Fibroblast of skin of back (primary cell): ENCODE measurements at places on chromosomes 3 and 15.
A peak's percentile ranks its signal among the peaks of the same experiment; 100 is the strongest.

DNA sequence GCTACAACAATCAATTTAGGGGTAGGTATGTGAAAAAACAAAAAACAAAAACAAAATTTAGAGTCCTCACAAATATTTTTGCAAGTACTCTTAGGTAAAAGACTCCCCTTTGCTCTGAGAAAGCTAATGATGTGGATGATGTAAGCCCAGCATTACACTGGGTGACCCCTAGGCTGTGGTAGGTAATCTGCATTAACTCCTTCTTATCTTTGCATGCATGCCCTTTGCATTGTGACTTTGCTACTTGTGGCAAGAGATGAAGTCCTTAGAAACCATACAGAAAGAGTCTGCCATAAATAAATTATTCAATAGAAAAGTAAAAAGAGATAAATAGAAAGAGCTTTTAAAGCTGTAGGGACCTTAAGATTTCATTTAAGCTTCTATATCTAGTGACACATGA, 159.7 kb upstream of the MBNL1 start:
- DNase-seq: no peak

DNA sequence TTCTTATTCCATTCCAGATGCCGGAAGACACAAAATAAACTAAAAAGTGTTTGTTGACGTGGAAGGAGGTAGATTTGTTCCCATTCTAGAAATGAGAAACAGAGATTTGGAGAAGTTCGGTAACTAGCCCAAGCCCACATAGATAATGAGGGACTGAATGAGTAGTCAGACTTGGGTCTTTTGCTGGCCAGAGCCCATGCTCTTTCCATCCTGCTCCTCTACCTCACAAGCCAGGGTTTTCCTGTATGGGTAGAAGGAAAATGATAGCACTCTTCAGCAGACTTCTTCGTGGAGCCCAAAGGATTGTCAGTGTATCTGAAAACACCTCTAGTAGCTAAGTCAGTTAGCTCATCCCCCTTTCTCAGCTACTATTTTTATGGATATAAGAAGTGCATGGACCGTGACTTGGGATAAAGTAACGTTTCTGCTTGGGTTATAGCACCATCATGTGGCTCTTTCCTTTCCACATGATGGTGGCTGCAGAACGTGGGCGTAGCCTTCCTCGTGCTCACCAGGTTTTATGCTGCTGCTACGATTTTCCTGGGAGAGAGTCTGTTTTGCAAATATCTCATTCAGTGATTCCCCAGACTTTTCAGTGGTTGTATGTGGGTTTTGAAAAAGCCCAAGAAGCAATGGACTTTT, 84.6 kb downstream of the DGKG start:
- peak; percentile 61 for DNase-seq

DNA sequence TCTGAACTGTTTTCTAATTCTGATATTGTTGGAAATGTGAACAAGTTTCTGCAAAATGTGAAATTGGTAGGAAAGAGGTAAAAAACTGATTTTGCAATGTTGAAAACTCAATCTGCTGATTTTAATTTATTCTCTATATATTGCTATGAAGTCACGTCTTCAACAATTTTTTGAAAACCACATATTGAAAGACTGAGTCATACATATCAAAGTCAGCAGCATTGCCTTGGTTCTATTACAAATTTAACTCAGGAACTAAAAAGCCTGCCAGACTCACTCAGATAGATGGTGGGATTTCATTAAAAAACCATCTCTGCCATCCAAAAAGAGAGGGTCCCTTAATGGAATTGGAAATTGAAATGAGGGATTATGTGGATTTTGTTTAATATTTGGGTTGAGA, 351.4 kb downstream of the CNTN3 start:
- DNase-seq: peak; percentile 49

- no peak for DNase-seq
Observed at GRCh38 chr15:98728082-98728810, 79.9 kb downstream of the IGF1R start.

DNA sequence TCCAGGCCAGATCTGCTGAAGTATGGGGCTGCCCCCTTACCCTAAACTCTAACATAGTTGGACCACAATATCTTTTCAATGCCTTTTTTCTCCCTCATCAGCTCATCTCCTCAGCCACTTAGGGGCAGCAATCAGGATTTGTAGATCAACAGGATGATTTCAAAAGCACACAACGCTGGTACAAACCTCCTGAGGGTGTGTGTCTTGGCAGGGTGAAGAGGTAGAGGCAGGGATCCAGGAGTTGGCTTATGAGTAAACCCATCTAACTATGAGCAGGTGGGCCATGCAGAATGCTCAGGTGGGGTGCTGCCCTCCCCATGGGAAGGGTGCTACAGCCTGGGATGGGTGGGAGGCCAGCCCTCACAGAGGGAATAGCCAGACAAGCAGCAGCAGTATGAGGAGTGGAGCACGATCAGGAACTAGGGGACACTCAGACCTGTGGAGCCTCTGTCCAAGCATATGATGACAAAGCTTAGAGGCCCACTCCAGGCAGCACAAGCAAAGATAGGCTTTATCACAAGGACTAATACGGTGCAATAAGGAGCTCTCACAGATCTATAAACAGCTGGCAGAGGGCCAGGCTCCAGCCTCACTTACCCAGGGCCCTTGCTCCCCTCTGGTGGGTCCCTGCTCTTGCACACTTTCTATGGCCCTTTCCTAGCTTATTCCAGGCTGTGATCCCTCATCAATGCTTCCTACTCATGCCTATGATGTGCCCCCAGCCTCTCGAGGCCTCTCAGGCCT, 32.2 kb downstream of the IL20RB start:
- no peak for DNase-seq

- peak; percentile 50 for DNase-seq
Observed at GRCh38 chr15:66834881-66835878, 133.1 kb downstream of the SMAD6 start.

DNA sequence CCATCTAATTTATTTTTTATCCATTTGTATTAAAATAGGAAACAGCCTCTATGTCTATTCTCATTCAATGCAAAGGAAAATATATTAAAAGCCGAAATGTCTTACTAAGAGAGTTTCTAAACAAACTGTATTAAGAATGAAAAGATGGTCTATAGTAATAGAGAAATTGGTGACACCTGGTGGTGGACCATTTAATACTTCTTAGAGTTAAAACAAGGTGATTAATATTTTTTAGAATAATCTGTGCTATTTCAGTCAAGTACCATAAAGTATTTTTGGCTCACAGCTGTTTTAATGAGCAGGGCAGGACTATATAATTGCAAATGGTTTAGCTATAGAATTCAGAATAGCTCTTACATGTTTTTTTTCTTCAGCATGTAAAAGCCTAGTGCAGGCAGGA, 55.7 kb downstream of the SYNPR start:
- no peak for DNase-seq

GRCh38 chr3:137205394-137206045, 247.7 kb downstream of the IL20RB start:
- peak; percentile 6 for DNase-seq

GRCh38 chr15:74901612-74902063, 5.0 kb downstream of the FAM219B start:
- DNase-seq: peak; percentile 49

GRCh38 chr15:96171853-96172296, 158.6 kb upstream of the NR2F2 start:
- no peak for DNase-seq

GRCh38 chr3:9727041-9727595, 4.4 kb upstream of the BRPF1 start:
- DNase-seq: no peak

- DNase-seq: no peak
Observed at GRCh38 chr3:3665961-3666640, 133.1 kb upstream of the LRRN1 start.

DNA sequence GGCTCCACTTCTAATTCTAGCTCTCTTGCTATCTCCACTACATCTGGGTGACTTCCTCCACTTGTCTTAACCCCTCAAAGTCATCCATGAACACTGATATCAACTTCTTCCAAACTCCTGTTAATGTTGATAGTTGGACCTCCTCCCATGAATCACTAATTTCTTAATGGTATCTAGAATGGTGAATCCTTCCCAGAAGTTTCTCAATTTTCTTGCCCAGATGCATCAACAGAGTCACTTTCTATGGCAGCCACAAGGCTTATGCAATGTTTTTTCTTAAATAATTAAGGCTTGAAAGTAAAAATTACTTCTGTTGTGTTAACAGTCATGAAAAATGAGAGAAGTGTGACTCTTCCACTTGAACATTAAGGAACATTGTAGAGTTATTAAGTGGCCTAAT, 164.3 kb downstream of the PCCB start:
- DNase-seq: no peak

GRCh38 chr15:59140422-59141226, 35.7 kb downstream of the CCNB2 start:
- DNase-seq: no peak

- no peak for DNase-seq
Observed at GRCh38 chr15:25184356-25185155, 229.8 kb downstream of the SNRPN start.

DNA sequence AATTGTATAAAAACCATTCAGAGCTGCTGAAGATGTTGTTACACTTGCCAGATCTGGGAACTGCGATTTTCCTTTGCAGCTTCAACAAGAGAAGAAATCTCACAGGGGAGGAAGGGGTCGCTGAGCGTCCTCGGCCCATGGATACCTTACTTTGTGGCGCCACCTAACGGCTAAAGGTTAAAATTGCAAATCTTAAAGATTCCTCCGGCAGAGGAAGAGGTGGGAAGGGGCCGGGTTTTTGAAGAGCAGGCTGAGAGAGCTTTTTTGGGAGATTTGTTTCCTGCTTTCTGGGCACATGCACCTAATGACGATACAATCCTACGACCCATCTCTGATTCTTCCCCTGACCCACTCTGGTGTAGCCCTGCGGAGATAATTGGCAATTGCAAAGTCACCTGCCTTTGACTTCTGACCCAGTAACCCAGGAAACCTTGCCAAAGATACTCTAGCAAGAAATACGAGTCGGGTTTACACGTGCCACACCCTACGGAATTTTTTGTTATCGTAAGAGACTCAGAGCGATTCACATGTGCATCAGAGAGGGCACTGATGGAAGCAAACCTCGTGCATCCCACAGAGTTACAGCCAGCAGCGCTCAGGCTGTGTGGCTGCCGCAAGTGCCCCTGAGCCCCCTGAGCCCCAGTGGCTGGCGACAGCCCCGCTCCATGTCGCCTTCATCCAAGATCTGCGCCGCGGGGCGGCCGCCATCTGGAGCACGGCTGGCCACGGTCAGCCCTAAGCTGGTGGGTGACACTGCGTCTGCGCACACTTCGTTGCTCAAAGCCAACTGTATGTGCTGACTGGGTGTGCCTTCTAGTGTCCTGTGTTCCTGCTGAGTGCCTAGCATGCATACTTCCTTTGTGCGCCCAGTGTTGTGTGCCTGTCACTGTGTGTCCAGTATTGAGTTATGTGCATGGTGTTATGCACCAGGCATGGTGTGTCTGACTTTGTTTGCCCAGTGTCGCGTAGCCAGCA, 55.2 kb upstream of the CHRNA7 start:
- DNase-seq: peak; percentile 45

DNA sequence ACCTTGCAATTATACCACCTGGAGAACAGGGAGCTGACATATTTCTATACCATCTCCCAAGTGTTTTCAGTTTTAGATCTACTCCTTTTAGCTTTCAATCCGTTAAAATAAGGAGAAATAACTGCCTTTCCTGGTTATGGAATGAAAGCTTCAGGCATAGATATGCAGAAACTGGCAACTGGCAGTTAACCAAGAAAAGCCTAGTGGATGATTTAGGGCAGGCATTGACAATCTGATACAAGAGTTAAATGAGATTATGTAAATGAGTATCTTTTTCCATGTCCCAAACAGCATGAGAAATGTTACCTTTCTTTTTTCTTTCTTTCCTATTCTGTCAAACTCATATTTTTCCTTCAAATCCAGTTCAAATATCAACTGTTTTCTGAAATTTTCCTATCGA, 689.1 kb upstream of the DPPA4 start:
- DNase-seq: peak; percentile 4

DNA sequence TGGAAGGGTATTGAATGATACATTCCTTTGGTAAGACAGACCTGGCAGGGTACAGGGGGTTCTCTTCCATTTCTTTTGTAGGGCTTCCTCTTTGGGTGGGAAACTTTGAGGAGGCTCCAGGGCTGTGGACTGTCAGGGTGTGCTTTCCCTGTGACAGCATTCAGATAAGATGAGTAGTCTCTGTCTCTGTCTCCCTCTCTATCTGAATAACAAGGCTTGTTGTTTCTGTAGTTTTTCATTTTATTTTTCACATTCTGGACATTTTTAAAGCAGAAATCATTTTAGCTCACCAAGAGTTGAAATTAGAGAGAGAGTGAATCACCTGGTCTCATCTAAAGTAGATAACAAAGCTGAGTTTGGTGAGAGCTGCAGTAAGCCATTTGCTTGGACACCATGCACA, 100.8 kb upstream of the TPM1 start:
- DNase-seq: peak; percentile 85

DNA sequence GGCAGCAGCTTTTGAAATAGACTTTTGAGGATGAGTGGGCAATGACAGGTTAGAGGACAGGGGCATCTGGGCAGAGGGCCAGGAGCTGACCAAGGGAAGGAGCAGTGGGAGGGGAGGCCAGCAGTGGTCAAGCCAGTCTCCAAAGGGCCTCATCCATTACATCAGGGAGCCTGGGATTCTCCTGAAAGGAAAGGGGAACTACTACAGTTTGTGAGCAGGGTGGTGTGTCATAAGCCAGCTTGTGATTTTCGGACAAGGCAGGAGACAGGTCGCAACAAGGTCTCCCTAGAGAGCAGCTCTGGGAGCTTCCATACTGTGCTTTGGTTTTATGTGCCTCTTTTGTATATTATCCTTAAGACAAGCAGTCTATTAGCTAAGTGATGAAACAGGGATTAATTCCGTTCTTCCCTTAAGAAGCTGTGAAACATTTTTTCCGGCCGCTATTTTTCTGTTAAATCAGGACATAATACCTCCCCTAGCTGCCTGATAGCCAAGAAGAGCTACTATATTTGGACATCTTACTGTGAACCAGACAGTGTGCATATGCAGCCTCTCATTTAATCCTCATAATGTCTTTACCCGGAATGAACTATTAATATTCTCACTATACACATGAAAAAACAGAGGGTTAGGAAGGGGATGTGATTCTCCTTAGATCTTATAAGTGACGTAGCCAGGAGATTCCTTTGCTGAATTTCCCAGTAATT, 46.4 kb downstream of the C2CD4B start:
- DNase-seq: peak; percentile 32

DNA sequence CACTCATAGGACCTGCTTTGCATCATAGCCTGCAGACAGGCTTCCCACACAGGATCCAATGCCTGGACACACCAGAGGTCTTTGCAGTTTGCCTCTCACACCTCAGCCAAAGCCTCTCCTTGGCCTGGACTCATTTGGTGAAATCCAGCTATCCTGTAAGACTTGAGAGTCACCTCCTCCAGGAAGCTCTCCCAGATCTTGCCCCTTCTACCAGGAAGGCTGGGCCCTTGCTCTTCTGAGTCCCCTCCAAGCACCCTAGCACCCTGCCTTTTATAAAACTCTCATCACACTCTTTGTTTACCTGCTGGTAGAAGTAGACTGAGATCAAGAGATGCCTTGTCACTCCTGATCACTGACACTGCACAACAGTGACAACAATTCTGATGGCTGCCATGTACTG, 66.8 kb upstream of the GLCE start:
- no peak for DNase-seq

GRCh38 chr3:125628212-125628611, 32.9 kb upstream of the OSBPL11 start:
- no peak for DNase-seq

- DNase-seq: no peak
Observed at GRCh38 chr3:152419748-152420147, 151.0 kb downstream of the MBNL1 start.
